Pancreas (tissue), 10 donors: ENCODE measurements at places on chromosomes 7 and 10.
A peak's percentile ranks its signal among the peaks of the same experiment; 100 is the strongest.

DNA sequence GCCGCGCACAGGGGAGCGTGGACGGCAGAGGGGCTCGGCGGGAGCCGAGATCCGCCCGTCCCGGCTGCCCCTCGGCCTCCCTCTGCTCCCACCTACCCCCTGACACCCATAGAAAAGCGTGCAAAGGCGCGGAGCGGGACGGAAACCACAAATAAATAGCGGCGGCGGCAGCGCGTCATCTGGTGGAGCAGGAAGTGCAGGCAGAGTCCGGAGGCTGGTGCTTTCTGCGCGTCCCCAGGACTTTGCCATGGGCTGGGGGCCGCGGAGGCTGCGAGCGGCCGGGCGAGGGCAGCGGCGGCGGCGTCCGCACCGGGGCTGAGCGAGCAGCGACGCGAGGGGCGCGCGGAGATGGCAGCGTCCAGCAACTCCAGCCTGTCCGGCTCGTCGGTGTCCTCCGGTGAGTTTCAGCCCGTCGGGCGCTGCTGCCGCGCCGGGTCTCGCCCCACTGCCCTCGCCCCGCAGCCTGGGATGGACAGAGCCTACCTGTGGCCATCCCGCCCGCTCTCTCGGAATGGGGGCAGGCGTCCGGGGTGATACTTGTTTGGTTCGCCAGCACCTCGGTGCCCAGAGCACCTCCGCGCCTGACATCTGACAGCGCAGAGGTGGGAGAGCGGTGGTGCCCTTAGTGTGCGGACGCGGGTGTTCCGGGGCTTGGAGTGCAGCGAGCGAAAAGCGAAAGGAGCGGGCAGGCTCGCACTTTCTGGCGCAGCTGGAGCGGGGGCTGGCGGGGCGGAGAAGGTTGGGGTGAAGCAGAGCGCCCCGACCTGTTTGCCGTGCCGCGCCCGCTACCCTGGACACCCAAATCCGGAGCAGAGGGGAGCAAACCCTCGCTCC, at the start of gene CHN2:
CHN2 (plus strand) TSS at position 182 of the 834 bp plus-strand sequence.
- peak; percentile 79 for DNase-seq

GRCh38 chr7:64951250-64951848, 39.5 kb downstream of the ZNF117 start:
- DNase-seq, result no peak

DNA sequence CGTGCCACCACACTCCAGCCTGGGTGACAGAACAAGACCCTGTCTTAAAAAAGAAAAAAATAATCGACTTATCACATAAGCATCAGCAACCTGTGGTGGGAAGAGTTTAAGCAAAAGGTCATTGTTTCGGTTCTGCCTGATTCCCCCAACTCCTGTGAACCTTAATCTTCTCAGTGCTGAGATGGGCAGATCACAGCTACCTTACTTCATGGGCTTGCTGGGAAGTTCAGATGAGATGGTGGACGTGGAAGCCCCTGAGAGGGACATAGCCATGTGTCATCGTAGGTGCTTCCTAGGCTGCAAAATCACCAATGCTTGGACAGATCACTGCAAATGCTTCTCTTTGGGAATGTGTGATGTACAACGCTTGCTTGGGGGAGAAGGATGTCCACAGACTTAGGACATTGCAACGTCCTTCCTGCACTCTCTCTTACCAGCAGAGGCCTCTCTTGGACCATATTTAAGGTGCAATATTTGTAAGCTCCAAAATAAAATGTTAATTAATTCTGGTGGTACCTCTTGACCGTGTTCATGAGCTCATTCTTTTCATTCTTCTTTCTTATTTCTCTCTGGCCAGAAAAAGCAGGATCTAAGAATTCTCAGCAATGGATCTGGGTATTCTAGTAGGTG, 8.6 kb downstream of the GJD4 start:
- no peak for DNase-seq

- DNase-seq, result no peak
Observed at GRCh38 chr10:119408969-119409371, 133.5 kb downstream of the RGS10 start.

GRCh38 chr10:110919971-110920881, 822 bp downstream of the SHOC2 start:
- peak; percentile 51 for DNase-seq

- DNase-seq, result no peak
Observed at GRCh38 chr10:118310822-118311221, 31.3 kb downstream of the FAM204A start.

- DNase-seq, result peak; percentile 74
Observed at GRCh38 chr10:80454513-80455460, 677 bp downstream of the TSPAN14 start.

DNA sequence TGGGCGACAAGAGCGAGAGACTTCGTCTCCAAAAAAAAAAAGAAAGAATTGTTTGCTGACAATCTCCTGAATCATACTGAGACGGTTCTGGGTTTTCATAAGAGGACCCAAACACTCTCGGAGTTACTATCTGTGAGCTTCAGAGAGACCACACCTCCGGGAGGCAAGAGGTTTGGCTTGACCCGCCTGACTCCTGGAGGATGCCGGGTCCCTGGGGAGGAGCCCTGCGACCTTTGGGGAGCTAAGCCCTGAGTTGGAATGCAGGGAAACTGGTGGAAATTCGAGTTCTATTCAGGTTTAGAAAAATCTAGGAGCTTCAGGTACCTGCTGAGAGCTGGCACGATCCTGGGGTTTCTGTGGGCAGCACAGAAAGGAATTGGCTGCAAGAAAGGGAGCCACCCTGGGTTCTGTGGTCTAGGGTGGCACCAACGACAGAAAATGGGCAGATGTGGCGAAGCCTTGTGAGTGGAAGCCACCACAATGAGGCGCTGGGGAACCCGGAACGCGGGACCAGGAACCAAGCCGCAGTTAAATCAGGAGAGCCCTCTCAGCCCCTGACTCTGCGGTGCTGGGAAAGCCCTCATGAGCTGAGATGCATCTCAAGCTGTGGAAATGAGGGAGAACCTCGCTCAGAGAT, 21.9 kb upstream of the GATAD1 start:
- DNase-seq, result peak; percentile 31

DNA sequence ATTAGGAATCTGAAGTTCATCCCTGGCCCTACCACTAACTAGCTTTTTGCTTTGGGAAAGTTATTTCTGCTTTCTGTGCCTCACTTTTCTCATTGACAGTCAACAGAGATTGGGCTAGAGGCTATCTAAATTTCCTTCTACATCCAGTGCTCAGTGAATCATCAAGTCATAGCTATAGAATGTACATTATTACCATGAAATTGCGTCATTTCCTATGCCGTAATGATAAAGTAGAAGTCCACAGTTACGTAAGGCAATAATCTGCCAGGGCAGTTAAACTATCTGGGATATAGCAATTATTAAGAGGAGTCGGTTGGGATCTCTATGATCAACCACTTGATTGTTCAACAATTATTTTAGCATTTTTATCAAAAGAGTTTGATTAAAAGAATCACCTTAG, 64.4 kb downstream of the ITGB8 start:
- no peak for DNase-seq

- DNase-seq, result no peak
Observed at GRCh38 chr10:21363731-21364104, 161.8 kb downstream of the SKIDA1 start.

- DNase-seq, result no peak
Observed at GRCh38 chr7:33421429-33421828, 292.1 kb downstream of the BBS9 start.

DNA sequence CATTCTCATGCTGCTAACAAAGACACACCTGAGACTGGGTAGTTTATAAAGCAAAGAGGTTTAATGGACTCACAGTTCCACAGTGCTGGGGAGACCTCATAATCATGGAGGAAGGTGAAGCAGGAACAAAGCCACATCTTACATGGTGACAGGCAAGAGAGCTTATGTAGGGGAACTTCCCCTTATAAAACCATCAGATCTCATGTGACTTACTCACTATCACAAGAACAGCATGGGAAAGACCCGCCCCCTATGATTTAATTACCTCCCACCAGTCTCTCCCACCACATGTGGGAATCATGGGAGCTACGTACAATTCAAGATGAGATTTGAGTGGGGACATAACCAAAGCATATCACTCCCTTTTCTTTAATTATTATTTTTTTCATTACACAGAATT, 16.6 kb downstream of the COL28A1 start:
- DNase-seq, result no peak

DNA sequence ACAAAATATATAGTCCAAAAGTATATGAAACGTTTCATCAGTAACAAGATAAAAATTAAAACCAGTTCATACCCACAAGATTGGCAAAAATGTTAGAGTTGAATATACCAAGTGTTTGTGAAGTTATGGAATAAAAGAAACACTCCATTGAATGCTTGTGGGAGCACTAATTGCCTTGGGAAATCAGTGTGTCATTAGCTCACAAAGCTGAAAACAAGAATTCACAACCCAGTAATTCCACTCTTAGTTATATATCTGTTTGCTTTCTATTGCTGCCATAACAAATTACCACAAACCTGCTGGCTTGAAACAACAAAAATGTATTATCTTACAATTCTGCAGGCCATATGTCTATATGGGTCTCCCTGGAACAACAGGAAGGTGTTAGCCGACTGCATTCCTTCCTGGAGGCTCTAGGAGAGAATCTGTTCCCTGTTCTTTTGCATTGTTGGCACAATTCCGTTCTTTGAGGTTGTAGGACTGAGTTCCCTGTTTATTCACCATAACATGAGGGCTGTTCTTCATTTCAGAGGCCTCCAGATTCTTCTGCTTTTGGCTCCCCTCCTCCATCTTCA, 45.7 kb downstream of the SEM1 start:
- no peak for DNase-seq

- DNase-seq, result no peak
Observed at GRCh38 chr10:4532467-4532866, 293.5 kb upstream of the AKR1E2 start.

DNA sequence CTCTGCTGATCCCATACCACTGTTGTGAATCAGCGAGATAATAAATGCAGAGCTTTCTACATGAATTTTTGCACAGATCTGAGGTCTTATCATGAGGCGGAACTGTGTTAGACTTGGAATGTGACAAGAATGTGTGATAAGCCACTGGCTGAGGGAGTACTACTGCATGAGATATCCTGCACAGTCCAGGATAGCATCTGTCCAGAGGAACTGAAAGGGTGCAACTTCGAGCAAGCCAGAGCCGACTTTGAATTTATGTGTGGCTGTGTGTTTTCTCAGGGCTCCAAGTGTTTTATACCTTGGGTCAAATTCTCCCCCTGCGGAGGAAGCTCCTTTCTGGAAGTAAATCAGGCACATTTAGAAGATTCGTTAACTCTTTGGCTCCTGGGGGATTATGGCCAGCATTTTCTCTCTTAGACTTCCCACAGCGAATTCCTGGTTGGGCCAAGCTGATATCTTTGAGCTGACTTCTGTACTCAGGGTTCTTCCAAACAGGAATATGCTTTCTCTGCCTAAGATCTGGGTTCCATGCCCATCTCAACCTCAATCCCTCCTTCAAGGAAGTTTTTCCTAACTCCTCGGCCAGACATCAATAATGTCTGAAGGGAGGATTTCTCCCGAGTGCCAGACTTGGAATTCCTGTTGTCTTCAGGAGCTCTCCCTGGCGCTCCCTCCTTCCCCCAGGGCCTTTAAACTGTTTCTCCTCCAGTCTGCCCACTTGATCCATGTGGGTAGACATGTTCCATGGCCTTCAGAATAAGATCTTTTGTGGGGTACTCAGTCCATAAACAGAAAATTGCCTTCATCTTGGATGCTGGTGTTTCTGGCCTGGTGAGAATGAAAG, 2.5 kb upstream of the MEST start:
- no peak for DNase-seq

DNA sequence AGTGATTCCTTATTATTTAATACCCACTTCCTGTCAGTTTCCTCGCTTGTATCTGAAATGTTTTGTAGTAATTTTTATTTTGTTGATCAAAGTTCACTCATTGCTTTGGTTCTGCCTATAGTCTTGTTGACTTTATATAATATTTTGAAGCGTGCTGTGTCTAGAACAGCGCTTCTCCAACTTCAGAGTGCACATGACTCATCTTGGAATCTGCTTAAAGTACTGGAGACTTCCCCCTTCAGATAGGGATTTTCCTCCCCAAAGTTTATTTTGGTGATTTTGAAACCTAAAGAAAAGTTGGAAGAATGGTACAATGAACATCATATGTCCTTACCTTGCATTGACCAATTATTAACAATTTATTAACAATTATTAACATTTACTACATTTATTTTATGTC, 5.8 kb downstream of the COMTD1 start:
- no peak for DNase-seq

DNA sequence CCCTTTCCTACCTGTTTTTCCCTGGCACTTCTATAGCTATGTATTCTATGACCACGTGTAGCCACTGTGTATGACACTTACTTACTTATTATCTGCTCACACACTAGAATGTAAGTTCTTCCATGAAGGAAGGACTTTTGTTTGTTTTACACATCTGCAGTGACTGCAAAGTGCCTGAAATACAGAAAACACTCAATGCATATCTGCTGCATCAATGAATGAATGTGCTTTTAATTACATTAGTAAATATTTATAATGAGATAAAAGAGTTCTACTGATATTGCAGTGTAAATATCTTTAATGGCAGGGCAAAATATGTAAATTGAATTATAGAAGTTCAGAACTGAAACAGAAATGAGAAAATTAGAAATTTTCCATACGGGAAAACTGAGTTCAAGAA, 43.5 kb upstream of the CDC14C start:
- DNase-seq, result no peak

DNA sequence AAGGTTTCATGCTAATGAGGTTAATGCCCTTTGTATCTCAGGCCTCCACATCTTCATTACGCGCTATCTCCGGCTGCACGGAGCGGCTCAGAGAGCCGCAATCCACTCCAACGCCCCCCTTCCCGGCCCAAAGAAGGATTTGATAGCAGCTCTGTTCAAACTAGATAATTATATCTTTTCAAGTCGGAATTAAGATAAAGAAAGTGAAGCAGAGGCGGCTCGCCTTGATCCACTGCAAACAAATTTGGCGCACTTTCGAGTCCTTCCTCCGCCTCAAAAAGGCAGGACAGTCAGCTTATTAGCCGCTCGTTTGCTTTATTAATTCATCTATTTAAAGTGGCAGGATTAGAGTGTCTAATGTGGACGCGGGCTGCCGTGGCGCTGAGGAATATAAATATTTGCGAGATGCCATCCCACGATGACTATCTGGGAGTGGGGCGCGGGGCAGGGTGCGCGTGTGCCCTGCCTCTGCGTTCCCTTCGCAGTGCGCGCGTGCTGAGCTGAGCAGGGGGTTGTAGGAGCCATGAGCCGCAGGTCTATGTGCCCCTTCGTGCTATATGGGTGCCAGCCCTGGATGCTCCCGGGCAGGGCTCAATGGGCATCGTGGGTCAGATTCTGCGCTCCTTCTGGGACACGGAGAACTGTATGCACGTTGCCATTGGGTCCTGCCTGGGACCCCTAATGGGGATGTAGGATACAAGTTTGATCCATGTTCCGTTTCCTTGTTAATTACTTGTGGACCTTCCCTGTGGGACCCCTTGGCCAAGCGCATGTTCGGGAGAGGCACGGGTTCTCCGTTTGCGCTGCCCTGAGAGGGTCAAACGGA, 9.0 kb downstream of the EMX2 start:
- no peak for DNase-seq
